ENCODE measurements at places on chromosomes 3 and 15. TPM values are rescaled to one million over a fixed set of nuclear protein-coding genes. Genes with fewer than 3 reads are reported as not detected.

Gene C3orf70
- 0.01 TPM for polyA plus RNA-seq

Gene MYO5C
- 0.19 TPM for polyA plus RNA-seq

Gene SLC38A3
- not detected for polyA plus RNA-seq

Gene CPLX3
- 0.03 TPM for polyA plus RNA-seq

Gene HRG
- 0.03 TPM for polyA plus RNA-seq

Gene DGKG
- polyA plus RNA-seq: 0.22 TPM
